ENCODE measurements at places on chromosomes 2 and 18.
A peak's percentile ranks its signal among the peaks of the same experiment; 100 is the strongest.

DNA sequence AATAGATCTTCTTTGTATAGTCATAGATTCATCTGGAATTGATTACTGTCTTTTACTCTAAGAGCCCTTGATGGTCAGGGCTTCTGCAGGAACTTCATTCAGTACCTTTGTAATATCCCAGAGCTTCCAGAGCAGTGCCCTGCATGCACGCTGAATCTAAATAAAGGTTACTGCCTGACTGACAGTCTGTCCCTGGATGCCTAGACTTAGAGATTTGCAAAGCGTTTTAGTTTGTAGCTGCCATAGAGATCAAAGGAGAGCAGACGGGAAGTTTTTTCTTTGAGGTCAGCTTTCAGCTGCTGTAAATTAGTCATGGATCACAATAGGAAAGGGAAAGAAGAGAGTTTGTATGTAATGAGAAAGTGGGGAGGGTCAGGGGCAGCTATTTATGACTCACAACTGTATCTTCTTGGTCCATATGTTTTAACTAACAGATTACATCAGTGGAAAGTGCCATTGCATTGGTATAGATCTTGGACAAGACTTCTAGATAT lies 45.2 kb upstream of the NYAP2 start:
- DNase-seq: no peak

- DNase-seq: peak; percentile 53
Observed at GRCh38 chr2:231227310-231228162, 29.1 kb downstream of the ARMC9 start.

DNA sequence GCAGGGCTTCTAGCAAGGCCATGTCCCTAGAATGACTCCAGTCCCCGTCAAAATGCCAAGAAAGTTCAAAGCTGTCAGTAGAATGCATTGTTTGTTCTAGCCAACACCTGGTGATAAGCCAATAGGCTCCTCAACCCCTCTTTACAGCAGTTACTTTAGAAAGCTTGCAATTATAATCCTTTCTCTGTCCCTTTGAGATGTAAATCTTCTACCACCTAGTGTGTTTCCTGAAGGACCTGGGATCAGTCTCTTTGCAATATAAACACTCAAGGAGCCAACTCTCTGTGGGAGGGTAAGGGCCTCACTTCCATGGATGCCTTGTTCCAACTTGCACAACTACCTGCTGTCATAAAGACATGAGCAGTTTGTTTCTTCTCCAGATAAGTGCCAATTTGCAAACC lies 301.8 kb downstream of the NBAS start:
- no peak for DNase-seq

DNA sequence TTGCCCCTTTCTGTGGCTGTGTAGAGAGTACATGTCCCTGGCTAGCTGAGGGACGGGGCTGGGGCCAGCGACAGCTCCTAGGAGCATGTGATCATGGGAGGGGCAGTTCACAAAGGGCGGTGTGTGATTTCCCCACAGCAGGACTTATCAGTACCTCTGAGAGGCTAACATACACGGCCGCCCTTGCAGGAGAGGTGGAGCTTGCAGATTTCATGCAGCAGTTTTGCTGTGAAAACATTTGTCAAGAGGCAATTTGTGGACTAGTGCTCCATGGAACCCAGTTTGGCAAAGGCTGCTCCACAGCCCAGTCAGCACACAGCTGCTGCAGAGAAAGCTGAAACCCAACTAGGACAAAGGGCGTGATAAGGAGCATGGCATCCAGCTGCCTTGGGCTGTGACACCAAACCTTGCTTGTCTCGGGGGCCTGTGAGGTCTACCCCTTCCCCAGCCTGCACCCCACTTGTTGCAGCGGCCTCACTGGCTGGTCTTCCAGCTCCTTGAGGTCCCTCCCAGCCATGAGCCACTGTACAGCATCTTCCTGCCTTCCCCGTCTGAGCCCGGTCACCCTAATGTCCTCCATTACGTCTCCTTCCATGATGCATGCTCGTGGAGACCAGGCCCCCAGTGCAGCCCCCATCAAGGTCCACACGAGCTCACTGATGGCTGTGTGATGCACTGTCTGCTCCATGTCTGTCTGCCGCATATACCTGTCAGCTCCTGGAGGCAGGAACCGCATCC lies 121.4 kb upstream of the HDAC4 start:
- DNase-seq: no peak

DNA sequence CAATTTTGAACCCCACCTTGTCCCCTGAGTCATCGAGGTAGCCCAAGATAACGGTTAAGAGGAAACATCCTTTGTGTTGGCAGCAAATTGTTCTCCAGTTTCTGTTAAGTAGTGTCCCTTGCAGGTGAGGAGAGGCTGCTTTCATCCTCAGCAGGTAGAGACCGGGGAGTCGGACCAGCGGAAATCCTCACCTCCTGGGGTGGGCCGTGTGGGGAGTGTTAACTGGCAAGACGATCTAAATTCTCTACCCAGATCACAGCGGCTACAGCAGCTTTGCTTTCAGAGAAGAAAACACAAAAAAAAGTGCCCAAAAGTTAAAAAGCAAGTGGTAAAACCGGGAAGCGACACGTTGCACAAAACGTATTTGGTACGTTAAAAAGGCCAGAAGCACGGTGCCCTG lies 63.2 kb downstream of the ADI1 start:
- DNase-seq: no peak

GRCh38 chr18:72848503-72849237 lies 19.1 kb downstream of the NETO1 start:
- DNase-seq: no peak

GRCh38 chr2:129766374-129766993 lies 213.0 kb upstream of the RAB6C start:
- DNase-seq: no peak

GRCh38 chr2:191758518-191759507 lies 80.9 kb downstream of the NABP1 start:
- peak; percentile 67 for DNase-seq

All from stimulated activated CD4-positive, alpha-beta T cell treated with anti-CD3 and anti-CD28 coated beads, Interleukin-15, amount 100 ng/mL, for 24 hours (primary cell).